Naive B cell (primary cell): ENCODE measurements at places on chromosomes 13 and 19. TPM values are rescaled to one million over a fixed set of nuclear protein-coding genes. Genes with fewer than 3 reads are reported as not detected.

The TBXA2R gene
- 22.7 TPM for polyA plus RNA-seq

The PSG5 gene
- polyA plus RNA-seq: not detected

- H3K27ac ChIP-seq: no peak overlapping the region
- H3K27me3 ChIP-seq: no peaks in the 10 kb centered on the region
- DNase-seq: no peak
- no peak overlapping the region for H3K4me3 ChIP-seq
- peaks cover 23% of the 10 kb centered on the region for H3K36me3 ChIP-seq
- H3K4me1 ChIP-seq: peaks cover 13% of the 10 kb centered on the region
Observed at GRCh38 chr19:12047868-12048267, 4.9 kb downstream of the ZNF878 start.

The SOX1 gene
- not detected for polyA plus RNA-seq

GRCh38 chr19:11950312-11950711 lies 14.5 kb upstream of the ZNF763 start:
- H3K27me3 ChIP-seq: no peaks in the 10 kb centered on the region
- no peaks in the 10 kb centered on the region for H3K4me1 ChIP-seq
- no peak for DNase-seq
- no peak overlapping the region for H3K4me3 ChIP-seq
- no peak overlapping the region for H3K27ac ChIP-seq
- peaks cover 60% of the 10 kb centered on the region for H3K36me3 ChIP-seq

GRCh38 chr19:6333439-6333838 lies at the start of gene ACER1:
Gene ACER1, minus strand, starts transcription at chr19:6333612. Its CDS starts 61 bp downstream, at chr19:6333551.
- H3K27ac ChIP-seq: no peak within 1 kb of the TSS
- H3K4me3 ChIP-seq: no peak within 1 kb of the TSS
- H3K27me3 ChIP-seq: no peaks in the 10 kb centered on the region

DNA sequence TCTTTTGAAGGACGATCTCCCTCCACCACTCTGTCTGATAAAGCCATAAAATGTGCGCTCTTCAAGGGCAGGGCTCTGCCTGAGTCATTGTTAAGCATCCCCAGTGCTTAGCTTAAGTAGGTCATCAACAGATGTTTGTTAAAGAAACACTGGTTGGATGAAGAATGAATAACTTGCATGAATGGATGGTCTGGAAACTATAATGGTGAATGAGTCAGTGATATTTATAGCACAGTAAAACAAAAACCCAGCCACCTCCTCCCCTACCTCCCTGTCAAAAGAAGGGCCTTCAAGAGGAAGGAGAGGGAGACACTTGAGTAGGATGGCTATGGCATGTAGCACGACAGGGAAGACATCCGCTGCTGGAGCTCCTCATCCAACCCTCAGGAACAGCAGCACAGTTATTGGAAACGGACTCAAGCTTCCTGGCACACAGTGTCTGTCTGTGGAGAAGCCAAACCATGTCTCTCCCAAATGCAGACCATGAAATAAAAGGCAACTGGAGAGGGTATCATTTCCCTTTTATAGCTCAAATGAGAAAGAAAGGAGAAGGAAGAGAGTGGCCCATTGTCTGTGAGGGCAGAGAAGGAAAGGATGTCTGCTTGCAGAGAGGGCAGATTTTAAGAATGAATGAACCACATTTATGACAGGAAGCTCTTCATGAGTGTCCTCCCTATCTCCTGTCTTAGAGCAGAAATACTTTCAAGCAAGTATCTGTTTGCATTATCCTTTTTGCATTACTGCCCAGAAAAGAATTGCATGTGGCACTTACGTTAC lies 183.5 kb upstream of the UBL3 start:
- no peaks in the 10 kb centered on the region for H3K27me3 ChIP-seq
- no peaks in the 10 kb centered on the region for H3K36me3 ChIP-seq
- no peak for DNase-seq
- no peak overlapping the region for H3K4me3 ChIP-seq
- H3K4me1 ChIP-seq: no peaks in the 10 kb centered on the region
- H3K27ac ChIP-seq: no peak overlapping the region

DNA sequence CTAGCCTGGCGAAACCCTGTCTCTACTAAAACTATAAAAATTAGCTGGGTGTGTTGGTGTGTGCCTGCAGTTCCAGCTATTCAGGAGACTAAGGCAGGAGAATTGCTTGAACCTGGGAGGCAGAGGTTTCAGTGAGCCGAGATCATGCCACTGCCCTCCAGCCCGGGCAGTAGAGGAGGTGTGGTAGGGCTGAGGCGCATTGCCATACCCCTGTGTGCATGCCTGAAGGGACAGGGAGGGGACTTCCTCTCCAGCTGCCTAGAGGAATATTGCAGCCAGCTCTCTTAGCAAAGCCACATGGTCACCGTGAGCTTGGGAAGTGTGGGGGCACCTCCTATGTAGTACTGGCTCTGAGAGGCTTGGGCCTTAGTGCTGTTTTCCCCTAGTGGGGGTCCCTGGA lies 29.2 kb upstream of the PEPD start:
- H3K36me3 ChIP-seq: no peaks in the 10 kb centered on the region
- DNase-seq: no peak
- H3K4me1 ChIP-seq: peaks cover 3% of the 10 kb centered on the region
- no peak overlapping the region for H3K4me3 ChIP-seq

DNA sequence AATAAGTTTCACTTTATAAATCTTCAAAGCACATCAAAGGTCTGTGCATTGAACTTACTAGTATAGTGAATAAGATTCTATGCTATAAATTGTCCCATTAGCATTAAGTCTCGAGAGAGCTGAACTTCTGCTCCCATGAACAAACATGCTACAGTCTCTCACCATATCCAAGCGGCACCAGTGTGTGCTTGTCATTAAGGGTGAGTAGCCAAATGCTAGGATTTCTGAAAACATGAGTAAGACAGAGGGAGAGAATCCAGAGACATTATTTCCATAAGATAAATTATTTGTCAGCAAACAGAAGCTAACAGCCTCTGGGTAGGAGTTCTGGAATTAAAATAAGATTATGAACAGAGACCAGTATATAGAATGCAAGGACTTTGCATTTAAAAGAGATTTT lies 2882.5 kb downstream of the PCDH9 start:
- no peak for DNase-seq
- H3K4me3 ChIP-seq: no peak overlapping the region
- no peaks in the 10 kb centered on the region for H3K27me3 ChIP-seq
- H3K27ac ChIP-seq: no peak overlapping the region

DNA sequence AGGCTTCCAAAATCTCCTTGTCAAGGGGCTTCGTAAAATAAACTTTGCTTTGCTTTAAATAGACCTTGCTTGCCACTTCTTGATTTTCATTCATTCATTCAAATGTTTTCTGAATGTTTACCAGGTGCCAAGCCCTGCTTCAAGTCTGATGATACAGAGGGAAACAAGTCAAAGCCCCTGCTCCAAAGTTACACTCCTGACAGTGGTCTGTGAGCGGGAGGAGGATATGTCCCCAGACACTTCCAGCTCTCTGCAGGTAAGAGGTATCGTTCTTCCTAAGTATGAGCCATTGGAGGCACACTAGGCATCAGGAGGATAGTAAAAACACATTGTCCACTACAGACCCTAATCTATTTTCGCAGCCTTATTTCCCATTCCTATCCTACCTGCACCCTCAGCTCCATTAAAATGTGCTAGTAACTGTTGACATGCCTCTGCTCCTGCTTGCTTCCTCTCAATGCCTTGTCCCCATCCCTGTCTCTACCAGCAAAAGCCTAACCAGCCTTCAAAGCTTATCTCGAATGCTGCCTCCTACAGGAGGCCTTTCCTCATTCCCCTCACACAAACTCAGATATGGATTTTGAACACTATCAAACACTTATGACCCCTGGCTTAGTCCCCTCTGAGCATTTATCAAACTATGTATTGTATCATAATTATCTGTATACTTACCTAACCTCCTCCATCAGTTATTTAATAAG lies 6.2 kb upstream of the WBP4 start:
- no peaks in the 10 kb centered on the region for H3K27me3 ChIP-seq
- H3K36me3 ChIP-seq: peaks cover under 1% of the 10 kb centered on the region
- H3K4me3 ChIP-seq: no peak overlapping the region
- peak overlapping the region; percentile 24 for H3K27ac ChIP-seq
- no peak for DNase-seq
- H3K4me1 ChIP-seq: peaks cover 63% of the 10 kb centered on the region

The C2CD4C gene
- not detected for polyA plus RNA-seq

- DNase-seq: no peak
- no peak overlapping the region for H3K27ac ChIP-seq
- no peaks in the 10 kb centered on the region for H3K27me3 ChIP-seq
- H3K4me3 ChIP-seq: no peak overlapping the region
Observed at GRCh38 chr13:79602936-79603335, 122.0 kb downstream of the NDFIP2 start.

The CCDC194 gene
- polyA plus RNA-seq: not detected

GRCh38 chr13:97921176-97921816 lies 32.2 kb upstream of the IPO5 start:
- H3K27me3 ChIP-seq: peaks cover 19% of the 10 kb centered on the region
- H3K4me3 ChIP-seq: no peak overlapping the region
- H3K27ac ChIP-seq: no peak overlapping the region
- no peak for DNase-seq
- H3K4me1 ChIP-seq: no peaks in the 10 kb centered on the region

The EDDM13 gene
- polyA plus RNA-seq: not detected

DNA sequence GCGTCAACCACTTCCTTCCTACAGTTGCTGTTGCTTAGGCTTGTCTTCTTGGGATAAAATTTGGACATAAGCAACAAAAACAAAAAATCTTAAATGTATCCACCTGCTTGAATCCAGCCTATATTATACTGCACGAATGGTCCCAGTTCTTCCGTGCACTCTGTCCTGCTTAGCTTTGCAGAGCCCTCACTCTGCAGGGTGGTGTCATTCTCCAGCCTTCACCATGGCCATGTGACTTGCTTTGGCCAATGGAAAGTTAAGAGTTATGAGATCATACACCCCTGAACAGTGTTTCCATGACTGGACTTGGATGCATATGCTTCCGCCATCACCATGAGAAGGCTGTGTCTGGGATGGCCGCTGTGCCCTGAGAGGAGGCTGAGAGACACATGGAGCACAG lies 27.4 kb upstream of the SACS start:
- peaks cover 20% of the 10 kb centered on the region for H3K4me1 ChIP-seq
- H3K27ac ChIP-seq: no peak overlapping the region
- H3K27me3 ChIP-seq: peaks cover 50% of the 10 kb centered on the region
- no peaks in the 10 kb centered on the region for H3K36me3 ChIP-seq
- no peak overlapping the region for H3K4me3 ChIP-seq

The MAG gene
- polyA plus RNA-seq: 0.19 TPM

DNA sequence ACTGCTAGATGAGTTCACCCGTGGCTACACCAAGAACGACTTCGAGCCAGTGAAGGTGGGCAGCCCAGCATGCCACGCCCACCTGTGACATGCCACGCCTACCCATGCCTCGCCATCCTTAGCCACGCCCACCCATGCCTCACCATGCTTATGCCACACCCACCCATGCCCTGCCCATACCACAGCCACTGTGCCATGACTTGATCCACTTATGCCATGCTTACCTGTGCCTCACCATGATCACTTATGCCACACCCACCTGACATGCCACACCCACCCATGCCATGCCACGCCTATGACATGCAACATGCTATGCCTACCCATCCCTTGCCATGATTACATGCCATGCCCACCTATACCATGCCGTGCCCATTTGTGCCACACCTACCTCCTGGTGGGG lies 12.9 kb upstream of the USE1 start:
- H3K4me3 ChIP-seq: no peak overlapping the region
- H3K36me3 ChIP-seq: peaks cover 22% of the 10 kb centered on the region
- no peak for DNase-seq

- H3K27ac ChIP-seq: no peak overlapping the region
- H3K4me3 ChIP-seq: no peak overlapping the region
- no peaks in the 10 kb centered on the region for H3K36me3 ChIP-seq
- no peaks in the 10 kb centered on the region for H3K27me3 ChIP-seq
Observed at GRCh38 chr13:77036279-77036678, 9.3 kb upstream of the FBXL3 start.

GRCh38 chr13:75316427-75316826 lies 165.5 kb downstream of the TBC1D4 start:
- no peaks in the 10 kb centered on the region for H3K36me3 ChIP-seq
- no peaks in the 10 kb centered on the region for H3K4me1 ChIP-seq
- no peak overlapping the region for H3K4me3 ChIP-seq
- no peak overlapping the region for H3K27ac ChIP-seq

The NCAN gene
- not detected for polyA plus RNA-seq

The RAX2 gene
- 0.20 TPM for polyA plus RNA-seq

DNA sequence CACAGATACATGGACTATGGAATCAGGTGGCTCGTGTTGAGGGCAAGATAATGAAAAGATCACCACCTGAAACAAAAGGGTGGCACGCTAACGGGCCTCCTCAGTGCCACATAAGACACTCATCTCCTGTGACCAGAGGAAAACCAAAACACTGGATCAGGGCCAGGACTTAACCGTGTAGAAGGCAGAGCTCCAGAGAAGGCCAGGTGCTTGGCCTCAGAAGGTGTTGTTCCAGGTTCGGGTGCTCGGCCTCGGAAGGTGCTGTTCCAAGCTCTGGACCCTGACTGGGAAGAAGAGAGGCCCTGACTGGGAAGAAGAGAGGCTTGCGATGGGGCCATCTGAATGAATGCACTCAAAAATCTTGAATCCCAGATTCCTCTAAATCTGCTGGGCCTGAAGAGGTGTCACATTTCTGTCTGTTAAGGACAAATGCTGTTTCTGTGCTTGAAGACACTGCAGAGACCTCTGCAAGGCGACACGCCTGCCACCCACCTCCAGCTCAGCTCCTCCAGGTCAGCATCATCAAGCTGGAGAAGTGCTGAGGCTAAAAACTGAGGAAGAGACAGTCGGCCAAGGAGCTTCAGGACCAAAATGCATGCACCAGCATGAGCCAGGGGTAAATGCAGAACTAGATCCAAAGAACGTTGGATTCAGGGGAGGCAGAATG lies 2.7 kb upstream of the RASA3 start:
- no peak for DNase-seq
- H3K27ac ChIP-seq: peak overlapping the region; percentile 69
- H3K36me3 ChIP-seq: no peaks in the 10 kb centered on the region
- H3K4me3 ChIP-seq: no peak overlapping the region
- no peaks in the 10 kb centered on the region for H3K27me3 ChIP-seq

DNA sequence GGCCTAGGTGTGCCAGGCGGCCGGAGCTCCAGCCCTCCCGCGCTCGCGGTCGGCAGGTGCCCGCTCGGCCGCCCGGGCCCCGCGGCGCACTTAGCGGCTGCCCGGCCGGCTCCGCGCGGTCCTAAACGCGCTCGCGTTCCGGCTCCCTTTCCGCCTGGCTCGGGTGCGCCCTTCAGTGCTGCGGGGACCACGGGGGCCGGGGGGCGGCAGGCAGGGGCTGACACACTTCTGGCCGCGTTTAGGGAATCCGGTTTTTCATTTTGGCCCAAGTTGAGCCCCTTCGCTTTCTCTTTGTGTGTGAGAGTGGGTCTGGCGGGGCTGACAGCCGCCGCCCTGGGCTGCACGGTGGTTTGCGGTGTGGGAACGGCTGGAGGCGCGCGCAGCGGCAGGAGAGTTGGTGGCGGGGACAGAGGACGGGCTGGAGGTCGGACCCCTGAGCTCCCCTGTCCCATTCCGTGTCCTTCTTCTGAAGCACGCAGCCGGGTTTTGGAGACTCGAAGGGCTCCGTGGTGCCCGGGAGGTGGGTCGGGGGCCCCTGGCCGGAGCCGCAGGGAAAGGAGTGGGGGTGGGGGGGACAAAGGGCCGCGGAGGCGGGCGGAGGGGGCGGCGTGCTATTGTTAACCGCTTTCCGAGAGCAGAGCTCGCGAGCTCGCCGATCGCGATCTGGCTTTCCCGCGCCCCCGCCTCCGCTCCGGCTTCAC lies 3.1 kb downstream of the FGF9 start:
- no peak overlapping the region for H3K27ac ChIP-seq
- peaks cover 48% of the 10 kb centered on the region for H3K27me3 ChIP-seq
- H3K4me3 ChIP-seq: peak overlapping the region; percentile 91
- peak; percentile 54 for DNase-seq
- H3K4me1 ChIP-seq: peaks cover 45% of the 10 kb centered on the region

- H3K27ac ChIP-seq: no peak overlapping the region
- H3K36me3 ChIP-seq: peaks cover 12% of the 10 kb centered on the region
- no peak for DNase-seq
- no peaks in the 10 kb centered on the region for H3K27me3 ChIP-seq
- peaks cover 21% of the 10 kb centered on the region for H3K4me1 ChIP-seq
- H3K4me3 ChIP-seq: no peak overlapping the region
Observed at GRCh38 chr19:5006201-5006600, 37.3 kb downstream of the KDM4B start.
